ENCODE measurements at places on chromosomes 2 and 18.

DNA sequence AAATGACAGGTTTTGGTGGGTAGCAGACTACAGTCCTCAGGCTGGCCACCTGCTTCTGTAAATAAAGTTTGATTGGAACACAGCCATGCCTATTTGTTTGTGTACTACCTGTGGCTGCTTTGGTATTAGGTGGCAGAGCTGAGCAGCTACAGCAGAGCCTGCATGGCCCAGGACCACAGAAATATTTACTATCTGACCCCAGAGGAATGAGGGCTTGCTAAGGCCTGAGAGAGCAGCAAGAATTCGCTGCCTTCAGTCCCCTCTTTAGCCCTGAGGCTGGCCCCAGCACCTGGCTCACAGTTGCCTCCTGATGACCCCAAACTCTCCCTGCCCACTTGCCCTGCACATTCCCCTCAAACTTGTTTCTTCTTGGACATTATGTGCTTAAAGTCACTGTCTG lies 32.5 kb downstream of the POLR1A start:
- no peak for DNase-seq

DNA sequence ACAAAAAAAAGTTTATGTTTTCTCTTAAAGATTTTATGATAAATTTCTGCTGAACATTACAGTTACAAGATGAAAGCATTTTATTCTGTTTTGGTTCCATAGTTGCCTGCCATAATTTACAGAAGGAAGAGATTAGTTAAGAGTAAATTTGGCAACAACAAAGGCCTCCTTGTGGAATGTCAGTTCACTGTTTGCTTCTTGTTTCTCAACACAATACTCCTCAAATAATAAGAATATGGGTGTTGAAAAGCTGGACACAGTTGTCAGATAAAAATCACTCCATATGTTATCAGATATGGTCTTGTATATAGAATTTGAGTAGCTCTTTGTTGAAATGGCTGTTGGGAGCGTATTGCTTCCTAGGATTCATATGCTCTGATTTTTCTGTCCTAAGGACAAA lies 359.5 kb downstream of the CPS1 start:
- no peak for DNase-seq

GRCh38 chr2:171216631-171217030 lies 55.9 kb upstream of the TLK1 start:
- DNase-seq, result no peak

GRCh38 chr18:27556741-27557140 lies 371.6 kb upstream of the CHST9 start:
- no peak for DNase-seq

DNA sequence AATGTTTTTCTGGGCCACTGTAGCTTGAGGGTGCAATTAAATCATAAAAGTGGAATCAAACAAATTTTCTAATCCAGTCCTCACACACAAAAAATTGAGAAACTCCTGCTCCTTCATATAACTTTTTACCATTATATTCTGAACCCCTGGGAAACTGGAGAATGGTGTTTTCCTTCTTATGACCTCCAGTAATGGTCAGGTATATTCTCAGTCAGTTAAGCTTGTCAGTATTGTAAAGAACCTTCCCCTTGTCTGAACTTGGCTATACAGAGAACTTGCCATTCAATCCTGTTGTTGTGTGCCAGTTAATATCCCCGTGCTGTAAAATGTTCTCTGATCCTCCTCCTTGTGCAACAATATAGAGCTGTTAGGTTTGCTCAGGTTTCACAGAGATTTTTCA lies 39.5 kb downstream of the ZNF804A start:
- no peak for DNase-seq

- no peak for DNase-seq
These were observed 87.8 kb downstream of the KCTD18 start for GRCh38 chr2:200422071-200422470.

- no peak for DNase-seq
These were observed 260.7 kb upstream of the KLHL29 start for GRCh38 chr2:23124214-23124750.

- no peak for DNase-seq
These were observed 21.5 kb upstream of the DSG3 start for GRCh38 chr18:31426021-31426420.

DNA sequence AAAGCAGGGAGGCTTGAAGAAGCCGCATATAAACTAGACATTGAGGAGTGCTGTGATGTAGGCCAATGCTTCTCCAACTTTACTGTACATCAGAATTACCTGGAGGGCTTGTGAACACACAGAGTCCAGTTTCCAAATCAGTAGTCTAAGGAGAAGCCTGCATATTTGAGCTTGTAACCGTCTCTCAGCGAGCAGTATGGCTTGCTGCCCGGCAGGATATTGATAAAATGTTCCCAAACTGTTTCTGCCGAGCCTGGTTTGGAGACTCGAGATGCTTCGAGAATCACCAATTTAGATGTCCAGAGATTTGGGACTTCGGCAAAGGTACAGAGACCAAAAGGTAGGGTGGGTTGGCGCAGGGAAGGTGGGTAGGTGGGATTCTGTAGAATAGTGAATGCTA lies 11.0 kb upstream of the RAB31 start:
- no peak for DNase-seq

GRCh38 chr2:39981883-39982311 lies 202.8 kb upstream of the THUMPD2 start:
- no peak for DNase-seq

GRCh38 chr2:170284205-170284604 lies 106.3 kb downstream of the MYO3B start:
- DNase-seq, result no peak

DNA sequence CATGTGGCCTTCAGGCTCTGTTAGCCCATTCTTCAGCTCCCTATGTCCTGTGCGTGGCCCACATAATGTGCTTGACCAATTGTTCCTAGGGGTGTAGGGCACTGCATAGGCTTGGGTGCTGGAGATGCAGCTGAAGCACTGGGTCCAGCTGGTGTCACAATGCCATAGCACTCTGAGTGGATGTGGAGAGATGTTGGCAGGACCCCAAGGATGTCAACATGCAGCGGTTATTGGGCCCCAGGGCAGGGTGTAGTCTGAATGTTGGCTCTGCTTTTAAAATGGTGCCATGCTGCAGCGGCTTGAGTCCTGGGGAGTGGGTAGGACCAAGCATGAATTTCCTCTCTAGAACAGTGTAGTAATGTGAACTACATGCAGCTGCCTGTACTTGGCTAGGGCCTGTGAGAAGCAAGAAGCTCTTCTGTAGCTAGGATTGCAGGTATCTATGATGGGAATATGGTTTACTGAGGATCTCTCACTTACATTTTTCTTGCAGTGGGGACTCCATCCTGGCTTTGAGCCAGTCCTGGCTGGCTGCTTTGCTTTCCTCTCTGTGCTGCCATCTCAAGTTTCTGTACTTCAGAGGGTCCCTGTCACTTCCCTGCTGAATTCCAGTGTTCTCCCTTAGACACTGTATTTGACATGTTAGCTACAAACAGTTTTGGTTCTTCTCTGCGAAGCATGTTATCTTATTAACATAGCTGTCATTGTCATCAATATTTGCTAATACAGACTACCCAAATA lies 148.4 kb downstream of the CSRNP3 start:
- DNase-seq, result no peak

DNA sequence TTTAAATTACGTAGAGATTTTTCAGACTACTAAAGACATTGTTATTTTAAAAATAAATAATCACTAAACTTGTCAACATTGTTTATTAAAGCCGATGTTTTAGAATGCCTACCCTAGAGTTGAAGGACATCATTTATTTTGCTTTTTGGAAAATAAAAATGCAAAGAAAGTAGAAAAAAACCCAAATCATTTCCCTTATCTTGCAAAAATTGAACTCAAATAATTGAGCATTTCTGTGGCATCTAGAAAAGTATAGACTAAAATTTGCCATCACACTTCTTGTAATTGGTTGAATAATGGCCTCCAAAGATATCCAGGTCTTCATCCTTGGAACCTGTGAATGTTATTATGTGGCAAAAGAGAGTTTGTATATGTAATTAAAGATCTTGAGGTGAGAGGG lies 9.7 kb upstream of the NEDD4L start:
- DNase-seq, result no peak

DNA sequence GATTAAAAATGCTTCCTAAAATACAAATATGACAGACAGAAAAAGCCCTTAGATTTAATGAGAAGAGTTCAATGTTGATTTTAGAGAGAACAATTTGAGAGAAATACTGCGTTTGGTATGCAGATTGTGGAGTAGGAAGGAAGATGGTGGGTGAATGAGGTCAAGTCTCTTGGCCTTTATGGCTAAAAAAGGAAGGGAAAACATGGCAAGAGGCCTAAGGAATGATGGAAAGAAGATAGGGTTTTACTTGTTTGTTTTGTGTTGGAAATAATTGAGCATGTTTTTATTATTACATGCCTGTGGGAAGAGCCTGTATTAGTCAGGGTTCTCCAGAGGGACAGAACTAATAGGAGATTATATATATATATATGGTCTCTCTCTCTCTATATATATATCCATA lies 318.1 kb downstream of the TRIB2 start:
- DNase-seq, result no peak

- DNase-seq, result peak; percentile 59
These were observed 19.5 kb downstream of the SLC25A52 start for GRCh38 chr18:31741097-31741735.

- DNase-seq, result no peak
These were observed 35.1 kb downstream of the CABYR start for GRCh38 chr18:24173997-24174396.

GRCh38 chr18:55912919-55913318 lies 324.9 kb upstream of the TCF4 start:
- DNase-seq, result no peak

GRCh38 chr2:147250652-147251356 lies 594.0 kb upstream of the ACVR2A start:
- DNase-seq, result no peak

- no peak for DNase-seq
These were observed 137.9 kb upstream of the ITGA4 start for GRCh38 chr2:181319286-181319685.

- no peak for DNase-seq
These were observed 140.3 kb downstream of the GALNT14 start for GRCh38 chr2:30997979-30998378.

DNA sequence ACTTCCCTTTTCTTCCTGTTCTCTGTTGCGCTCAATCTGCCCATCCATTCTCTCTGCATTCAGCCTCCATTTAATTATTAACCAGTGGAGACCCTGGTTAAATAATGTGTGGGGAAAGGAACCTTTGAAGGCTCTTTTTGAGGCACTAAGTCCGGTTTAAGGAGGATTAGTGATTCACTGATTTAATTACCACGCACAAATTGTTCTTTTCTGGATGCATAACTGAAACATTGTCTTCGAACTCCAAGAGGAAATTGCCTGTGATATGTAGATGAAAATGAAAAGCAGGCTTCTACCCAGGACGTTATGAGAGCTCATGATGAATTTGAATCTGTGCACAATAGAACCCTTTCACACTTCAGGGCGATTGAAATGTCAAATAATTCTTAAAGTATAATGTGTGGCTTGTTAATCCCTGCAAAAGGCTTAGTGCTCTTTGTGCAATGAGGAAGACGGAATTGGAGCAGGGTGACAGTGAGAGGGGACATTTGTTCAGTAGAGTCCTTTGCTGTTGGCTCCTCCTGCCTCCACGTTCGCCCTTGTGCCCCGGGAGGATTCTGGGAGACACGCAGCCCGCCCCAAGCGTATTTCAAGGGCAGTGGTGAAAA lies 51.1 kb upstream of the ZNF236 start:
- DNase-seq, result no peak

DNA sequence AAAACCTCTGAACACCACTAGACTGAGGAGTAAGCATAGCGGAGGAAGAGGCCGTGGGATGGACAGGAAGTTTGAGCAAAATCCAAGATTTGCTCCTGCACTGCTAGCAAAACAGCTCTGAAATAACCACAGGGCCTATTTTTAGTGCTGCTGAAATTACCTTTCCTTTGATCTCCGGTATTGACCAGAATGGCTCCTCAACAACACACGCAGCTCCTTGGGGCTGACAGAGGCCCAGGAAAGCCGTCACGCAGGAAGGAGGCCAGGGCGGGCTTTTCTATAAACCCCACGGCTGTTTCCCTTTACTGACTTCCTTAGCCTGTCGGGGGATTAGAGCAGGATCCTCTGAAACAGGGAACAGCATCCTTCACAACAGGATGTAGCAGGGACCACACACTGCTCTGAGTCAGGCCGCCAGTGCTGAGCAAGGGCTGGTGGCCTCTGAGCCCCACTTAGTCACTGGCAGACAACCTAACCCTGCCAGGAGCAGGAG lies 80.8 kb upstream of the LCLAT1 start:
- peak; percentile 69 for DNase-seq

- no peak for DNase-seq
These were observed 9.9 kb downstream of the MOB1A start for GRCh38 chr2:74168739-74169138.

- DNase-seq, result no peak
These were observed 7.0 kb upstream of the CLIP4 start for GRCh38 chr2:29108225-29108624.

DNA sequence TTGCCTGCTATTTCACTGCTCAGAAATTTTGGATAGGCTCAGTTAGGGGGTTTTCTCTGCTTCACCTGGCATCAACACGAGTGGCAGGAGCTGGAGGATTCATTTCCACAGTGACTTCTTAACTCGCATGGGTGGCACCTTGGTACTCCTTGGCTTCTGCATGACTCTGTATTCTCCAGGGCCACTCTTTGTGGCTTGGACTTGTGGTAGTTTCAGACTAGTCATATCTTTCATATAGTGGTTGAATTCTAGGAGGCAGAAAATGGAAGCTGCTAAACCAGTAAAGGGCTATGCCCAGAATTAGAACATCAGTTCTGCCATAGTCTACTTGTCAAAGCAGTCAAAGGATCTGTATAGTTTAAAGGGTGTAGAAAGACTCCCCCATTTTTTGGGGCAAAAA lies 6.8 kb downstream of the MAIP1 start:
- DNase-seq, result no peak

GRCh38 chr18:48667276-48668254 lies 128.7 kb downstream of the CTIF start:
- no peak for DNase-seq

DNA sequence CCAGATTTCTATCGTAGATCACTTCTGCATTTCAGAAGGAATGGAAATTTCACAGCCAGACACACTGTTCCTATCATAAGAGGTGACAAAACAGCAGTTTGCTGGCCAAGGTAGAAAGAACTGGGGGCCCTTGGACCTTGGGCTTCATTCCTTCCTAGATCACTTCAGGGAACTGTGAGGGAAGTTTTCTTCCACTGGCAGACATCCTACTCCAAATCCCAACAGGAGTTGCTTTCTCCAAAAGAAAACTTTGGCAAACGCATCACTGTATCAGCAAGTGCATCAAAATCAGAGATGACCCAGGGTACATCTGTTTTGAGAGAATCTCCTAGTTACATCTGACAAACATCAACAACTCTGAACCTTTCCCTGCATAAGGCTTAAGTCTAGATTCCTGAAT lies 348.4 kb upstream of the KLHL29 start:
- DNase-seq, result no peak

DNA sequence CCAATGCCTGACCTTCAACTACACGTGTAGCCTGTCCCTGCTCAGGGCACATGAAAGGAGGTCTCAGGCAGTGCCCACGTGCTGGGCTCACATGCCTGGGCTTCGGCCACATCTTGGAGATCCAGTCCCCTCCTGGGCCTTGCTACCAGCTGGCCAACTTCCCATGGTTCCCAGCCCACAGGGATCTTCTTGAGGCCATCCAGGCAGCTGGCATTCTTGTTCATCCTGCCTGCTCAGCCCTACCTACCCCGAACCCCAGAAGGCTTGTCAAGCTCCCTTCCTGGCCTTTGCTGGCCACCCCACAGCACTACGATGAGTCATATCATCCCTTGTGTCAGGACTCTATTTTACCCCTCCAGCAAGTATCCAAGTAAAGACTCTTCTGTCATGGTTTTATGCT lies 97.1 kb downstream of the ZBTB7C start:
- DNase-seq, result no peak

Measured in activated T-cell treated with anti-CD3 and anti-CD28 coated beads, Interleukin-2, amount 50 U/mL, for 48 hours (primary cell).